ENCODE measurements at places on chromosomes 1 and 21.
A peak's percentile ranks its signal among the peaks of the same experiment; 100 is the strongest.

GRCh38 chr1:99672530-99673213 is 26.8 kb downstream of the PALMD start:
- DNase-seq, result no peak

DNA sequence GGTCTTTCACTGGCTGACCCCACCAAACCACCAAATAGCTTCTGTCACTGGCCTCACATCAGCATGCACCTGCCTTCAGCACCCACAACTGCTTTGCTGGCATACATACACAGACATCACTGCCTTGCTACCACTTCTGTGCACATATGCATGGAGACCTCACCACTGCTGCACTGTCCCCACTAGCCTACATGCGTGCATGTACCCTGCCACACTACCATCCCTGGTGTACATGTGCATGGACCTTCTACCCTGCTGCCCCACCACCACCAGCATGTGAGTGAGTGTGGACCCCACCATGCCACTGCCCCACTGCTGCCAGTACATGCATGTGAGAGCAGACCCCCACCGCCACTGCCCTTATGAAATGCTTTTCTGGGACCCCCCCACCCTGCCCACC is 6.1 kb downstream of the CD1C start:
- DNase-seq, result no peak

DNA sequence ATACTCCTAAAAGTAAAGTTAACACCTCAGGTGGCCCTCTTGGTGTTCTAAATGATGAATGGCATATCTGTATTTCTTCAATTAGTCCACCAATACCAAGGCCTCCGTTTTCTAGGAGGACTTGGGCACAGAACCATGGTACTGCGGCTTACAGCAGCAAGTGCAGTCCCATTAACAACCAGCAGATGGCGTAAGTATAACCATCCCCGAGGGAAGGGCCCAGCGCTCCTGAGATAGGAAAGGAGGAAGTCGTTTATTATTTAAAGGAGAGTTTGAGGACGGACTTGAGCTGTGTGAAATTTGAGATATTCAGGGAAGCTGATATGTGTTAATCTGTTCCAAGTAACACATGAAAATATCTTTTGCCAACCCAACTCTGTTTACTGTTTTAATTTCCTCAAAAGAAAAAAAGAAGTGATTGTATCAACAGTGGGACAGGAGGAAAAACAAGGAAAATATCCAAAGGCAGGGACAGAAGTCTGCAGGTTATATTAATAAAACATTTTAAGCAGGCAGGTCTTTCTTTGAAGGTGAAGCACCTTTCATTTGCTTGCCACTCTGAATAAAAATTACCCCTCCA is 37.7 kb upstream of the KCNJ15 start:
- peak; percentile 63 for DNase-seq

DNA sequence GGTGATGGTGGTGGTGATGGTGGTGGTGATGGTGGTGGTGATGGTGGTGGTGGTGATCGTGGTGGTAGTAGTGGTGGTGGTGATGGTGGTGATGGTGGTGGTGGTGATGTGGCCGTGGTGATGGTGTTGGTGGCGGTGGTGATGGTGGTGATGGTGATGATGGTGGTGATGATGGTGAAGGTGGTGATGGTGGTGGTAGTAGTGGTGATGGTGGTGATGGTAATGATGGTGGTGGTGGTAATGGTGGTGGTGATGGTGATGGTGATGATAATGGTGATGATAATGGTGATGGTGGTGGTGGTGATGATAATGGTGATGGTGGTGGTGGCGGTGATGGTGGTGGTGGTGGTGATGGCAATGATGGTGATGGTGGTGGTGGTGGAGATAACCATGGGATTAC is 6.8 kb upstream of the COL6A2 start:
- DNase-seq, result no peak

DNA sequence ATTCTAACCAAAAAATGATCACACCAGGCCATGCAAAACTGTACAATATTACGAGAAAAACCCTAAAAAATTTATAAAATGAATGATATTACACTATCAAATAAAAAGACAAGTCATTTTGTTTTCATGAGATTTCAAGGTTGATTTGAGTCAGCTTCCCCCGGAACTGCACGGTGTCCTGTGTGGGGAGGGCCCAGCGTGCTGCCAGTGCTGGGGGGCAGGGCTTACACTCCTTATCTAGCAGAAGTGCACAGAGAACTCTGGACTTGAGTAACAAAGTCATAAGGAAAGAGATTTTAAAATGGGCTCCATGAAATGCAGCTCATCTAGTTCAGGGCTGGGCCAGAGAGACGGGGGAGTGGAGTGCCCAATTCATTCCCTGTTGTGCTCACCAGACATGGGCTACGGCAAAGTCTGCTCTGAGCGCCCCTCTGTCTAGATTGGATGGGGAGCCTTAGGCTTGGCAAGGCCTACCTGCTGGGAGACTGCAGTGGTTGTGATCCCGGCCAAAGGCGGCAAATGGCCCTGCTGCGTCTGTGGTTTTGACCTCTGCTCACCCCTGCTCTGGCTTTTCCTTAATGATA is 50.1 kb downstream of the COQ8A start:
- peak; percentile 63 for DNase-seq

GRCh38 chr1:151502035-151502700 is 9.0 kb upstream of the CGN start:
- no peak for DNase-seq

GRCh38 chr1:26373789-26374188 is 1.2 kb upstream of the ZNF683 start:
- DNase-seq, result no peak

- DNase-seq, result no peak
Measured at GRCh38 chr1:158011714-158012113, 18.3 kb downstream of the KIRREL1 start.

- no peak for DNase-seq
Measured at GRCh38 chr1:50080904-50081586, 27.7 kb upstream of the ELAVL4 start.

DNA sequence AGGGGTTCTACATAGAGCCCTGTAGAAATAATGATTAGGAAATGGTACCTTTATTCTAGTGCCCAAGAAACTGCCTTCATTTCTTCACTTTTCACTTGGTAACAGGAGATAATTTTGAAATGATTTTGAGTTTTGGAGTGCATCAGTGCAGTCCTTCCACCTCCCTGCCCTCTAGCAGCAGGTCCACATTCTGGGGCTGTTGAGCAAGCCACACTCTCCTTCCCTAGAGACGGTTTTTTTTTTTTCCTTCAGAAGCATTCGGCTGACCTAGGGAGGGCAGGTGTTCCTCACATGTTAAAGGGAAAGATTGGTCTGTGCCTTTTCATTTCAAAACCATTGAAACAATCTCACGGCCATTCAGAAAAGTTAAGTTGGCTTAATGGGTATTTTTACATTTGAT is 39.8 kb downstream of the SLC37A1 start:
- no peak for DNase-seq

GRCh38 chr1:23521588-23521987 is 9.4 kb downstream of the E2F2 start:
- no peak for DNase-seq

DNA sequence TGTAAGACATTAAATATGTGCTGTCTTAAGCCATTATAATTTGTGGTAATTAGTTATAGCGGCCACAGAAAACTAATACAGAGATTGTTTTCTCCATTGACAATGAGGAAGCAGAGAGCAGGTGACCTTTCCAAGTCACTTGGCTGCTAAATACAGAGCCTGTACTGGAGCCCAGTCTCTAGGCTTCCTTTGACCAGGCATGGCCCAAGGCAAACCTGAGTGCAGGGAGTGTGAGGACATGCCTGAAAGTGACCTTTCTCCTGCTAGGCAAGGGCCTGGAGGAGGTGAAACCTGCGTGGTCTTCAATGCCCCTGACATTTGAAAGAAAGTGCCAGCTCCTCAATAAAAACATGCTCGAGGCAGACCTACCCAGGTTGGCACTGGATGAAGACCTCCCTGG is 12.5 kb upstream of the CHI3L1 start:
- no peak for DNase-seq

DNA sequence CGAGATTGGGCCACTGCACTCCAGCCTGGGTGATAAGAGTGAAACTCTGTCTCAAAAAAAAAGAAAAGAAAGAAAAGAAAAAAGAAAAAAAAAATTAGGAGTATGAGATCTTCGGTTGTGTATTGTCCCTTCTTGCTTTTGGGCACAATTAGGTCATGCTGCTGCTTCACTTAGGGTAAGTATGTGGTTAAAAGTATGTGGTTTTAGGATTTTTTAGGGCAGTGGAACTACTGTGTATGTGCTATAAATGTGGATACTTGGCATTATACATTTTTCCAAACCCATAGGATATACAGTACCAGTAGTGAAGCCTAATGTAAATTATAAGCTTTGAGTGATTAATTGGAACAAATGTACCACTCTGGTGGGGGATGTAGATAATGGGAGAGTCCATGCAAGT is 31.2 kb downstream of the VANGL2 start:
- no peak for DNase-seq

DNA sequence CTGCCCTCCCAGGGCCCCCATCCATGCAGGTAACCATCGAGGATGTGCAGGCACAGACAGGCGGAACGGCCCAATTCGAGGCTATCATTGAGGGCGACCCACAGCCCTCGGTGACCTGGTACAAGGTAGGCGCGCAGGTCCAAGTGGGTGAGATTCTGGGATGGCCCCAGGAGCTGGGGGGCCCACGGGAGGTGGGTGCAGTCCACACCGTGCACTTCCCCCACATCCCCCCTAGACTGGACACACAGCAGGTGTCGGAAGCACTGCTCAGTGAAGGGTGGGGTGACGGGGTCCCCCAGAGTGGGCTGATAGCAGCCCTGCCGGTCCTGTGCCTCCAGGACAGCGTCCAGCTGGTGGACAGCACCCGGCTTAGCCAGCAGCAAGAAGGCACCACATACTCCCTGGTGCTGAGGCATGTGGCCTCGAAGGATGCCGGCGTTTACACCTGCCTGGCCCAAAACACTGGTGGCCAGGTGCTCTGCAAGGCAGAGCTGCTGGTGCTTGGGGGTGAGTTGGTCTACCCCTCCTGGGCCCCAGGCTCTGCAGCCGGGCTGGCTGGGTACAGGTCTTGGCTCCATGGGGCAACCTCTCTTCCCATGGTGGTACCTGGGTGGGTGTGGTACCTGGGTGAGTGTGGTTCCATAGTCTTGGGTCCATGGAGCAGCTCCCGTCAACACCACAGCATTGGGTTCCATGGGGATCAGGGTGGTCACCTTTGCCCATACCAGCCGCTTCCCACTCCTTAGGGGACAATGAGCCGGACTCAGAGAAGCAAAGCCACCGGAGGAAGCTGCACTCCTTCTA is 40.4 kb downstream of the TRIM11 start:
- DNase-seq, result no peak

DNA sequence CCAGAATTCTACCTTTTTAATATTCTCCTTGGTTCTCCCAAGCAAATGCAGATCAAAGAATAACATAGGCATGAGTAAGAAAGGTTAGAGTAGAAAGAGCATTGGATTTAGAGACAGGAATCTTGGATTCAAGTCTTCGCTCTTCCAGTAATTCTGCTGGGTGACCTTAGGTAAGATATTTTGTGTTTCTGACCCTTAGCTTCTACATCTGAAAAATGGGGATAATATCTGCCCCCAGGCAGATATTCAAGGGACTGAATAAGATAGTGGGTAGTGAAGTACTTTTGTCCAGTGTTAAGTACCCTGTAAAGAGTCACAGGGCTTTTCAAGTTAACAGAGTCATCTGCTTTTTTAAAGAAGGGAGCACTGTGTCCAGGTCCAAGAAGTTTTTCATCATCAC is 70.8 kb downstream of the KDM1A start:
- DNase-seq, result no peak
